ENCODE measurements at places on chromosomes 7 and 10.

DNA sequence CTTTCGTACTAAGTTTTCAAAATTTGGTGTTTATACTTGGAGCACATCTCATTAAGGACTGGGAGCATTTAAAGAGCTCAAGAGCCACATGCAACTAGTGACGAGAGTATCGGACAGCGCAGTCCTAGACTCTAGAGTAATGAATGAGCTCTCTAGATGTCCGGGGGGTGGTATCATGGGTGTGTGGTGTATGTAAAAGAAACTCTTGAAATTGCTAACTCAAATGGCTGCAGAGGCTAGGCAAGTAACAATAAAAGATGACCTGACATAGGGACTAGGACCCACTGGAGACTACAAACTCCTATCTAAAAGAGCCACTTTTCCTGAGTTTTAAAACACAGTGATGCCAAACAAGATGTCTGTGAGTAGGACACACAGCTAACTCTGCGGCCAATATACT lies 14.0 kb downstream of the MYOZ1 start:
- no peak for DNase-seq

DNA sequence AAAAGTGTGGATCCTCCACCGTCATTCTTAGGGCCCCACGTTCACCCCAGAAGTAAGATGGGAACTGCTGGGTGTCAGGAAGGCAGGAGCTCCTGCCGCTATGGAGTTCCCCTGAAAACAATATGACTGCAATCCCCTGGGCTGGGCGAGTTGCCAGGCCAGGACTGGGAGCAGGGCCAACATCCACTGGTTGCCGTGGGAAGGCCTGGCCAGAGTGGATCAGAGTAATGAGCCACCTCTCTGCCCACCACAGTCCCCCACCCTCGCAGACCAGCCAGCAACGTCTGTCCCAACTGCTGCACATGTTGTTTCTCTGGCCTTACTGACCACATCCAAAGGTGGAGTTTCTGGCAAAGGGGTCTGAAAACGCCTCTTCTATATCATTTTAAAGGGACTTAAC lies 86.6 kb downstream of the STRA8 start:
- DNase-seq, result peak; percentile 7

- peak; percentile 31 for DNase-seq
Measured at GRCh38 chr7:22723181-22723601, 3.8 kb upstream of the IL6 start.

- no peak for DNase-seq
Measured at GRCh38 chr10:86693275-86693674, 25.0 kb downstream of the LDB3 start.

GRCh38 chr7:118352867-118353453 lies 128.5 kb downstream of the ANKRD7 start:
- DNase-seq, result no peak
